ENCODE measurements at places on chromosomes 12 and 14. TPM values are rescaled to one million over a fixed set of nuclear protein-coding genes. Genes with fewer than 3 reads are reported as not detected.

DNA sequence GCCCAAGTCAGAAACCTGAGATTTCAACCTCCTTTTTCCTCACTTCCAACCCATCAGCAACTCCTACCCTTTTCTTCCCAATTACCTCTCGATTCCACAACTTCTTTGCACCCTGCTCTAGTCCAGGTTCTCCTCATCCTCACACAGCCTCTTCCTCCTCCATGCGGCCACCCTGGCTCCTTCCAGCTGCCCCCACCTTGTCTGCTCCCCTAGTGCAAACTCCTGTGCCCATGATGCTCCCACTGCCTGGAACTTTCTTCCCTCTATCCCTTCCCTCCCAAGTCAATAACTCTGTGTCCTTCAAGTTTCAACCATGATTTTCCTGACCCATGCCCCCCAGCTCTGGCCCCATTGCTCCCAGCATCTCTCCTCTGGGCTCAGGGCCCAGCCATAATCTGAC, 17.3 kb downstream of the SELPLG start:
- DNase-seq, result no peak

DNA sequence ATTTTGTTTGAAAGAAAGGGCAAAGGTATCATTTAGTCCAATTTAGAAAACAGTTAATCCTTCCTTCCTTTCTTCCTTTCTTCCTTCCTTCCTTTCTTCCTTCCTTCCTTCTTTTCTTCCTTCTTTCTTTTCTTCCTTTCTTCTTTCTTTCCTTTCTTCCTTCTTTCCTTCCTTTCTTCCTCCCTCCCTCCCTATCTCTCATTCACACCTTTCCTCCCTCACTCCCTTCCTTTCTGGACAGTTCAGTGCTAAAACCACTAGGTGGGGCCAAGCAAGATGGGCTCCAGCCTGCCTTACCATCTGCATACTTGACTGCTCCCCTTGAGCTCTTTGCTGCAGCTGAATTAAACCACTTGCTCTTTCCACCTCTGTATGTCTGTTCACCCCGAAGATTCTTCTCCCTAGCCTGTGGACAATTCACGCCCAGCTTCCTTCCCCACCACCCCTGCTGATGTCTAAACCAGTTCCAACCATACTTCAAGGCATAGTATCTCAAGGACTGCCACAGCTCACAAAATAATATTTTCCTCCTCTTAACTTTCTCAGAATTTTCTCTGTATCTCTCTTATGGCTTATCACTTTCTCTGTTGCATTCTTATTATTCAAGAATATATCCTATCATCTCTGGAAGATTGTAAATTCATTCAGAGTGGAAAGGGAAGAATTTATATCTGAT, 78.0 kb downstream of the DBX2 start:
- peak; percentile 3 for DNase-seq

GRCh38 chr14:105682956-105683570, 156.7 kb downstream of the TMEM121 start:
- DNase-seq, result no peak

- DNase-seq, result no peak
Measured at GRCh38 chr14:56918849-56919574, 108.7 kb upstream of the OTX2 start.

GRCh38 chr12:18267427-18268099, 6.2 kb downstream of the PIK3C2G start:
- no peak for DNase-seq

The ETNK1 gene
- 34.2 TPM for polyA plus RNA-seq

The RAD52 gene
- 15.2 TPM for polyA plus RNA-seq

The CCDC175 gene
- polyA plus RNA-seq, result not detected

The NOP9 gene
- 14.3 TPM for polyA plus RNA-seq

The HRK gene
- not detected for polyA plus RNA-seq

The ASIC1 gene
- 0.85 TPM for polyA plus RNA-seq

All from small intestine (tissue), 16 donors.